ENCODE measurements at places on chromosomes 6 and 20. TPM values are rescaled to one million over a fixed set of nuclear protein-coding genes. Genes with fewer than 3 reads are reported as not detected.

GRCh38 chr20:55009066-55009465 is 533.7 kb downstream of the DOK5 start:
- no peak for DNase-seq

DNA sequence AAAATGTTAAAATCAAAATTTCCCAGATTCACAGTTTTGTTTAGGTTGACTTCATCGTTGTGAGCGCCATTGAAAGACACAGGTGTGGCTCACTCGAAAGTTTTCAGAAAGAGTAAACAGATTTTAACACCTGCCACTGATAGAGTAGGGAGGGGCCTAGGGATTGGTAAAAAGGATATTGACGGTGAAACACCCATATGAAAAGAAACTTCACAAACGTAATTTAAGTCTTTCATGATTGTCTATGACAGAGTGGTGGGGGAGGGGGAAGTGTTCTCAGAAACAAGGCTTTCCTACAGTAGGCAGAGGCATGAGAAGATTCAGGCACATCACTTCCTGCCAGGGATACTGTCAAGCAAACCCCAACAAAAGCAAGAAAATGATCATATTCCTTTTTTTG is 101.4 kb downstream of the PERP start:
- no peak for DNase-seq

DNA sequence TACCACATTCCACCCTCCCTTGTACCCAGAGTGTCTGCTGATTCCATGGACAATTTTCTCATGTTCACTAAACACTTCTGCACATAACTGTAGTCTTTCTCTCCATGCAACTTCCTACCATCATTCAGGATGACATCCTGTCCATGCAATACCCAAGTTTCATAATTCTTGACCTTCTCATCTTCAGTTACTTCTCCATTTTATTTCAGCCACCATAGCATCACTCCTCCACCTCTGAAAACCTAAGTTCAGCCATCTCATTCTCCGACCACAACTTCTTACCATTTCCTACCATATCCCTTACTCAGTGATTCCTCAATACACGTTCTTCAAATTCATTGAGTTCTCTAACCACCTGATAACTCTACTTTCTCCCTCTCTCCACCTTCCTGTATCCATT is 216.5 kb upstream of the TENT5A start:
- no peak for DNase-seq

- DNase-seq: no peak
Observed at GRCh38 chr6:106124437-106125430, 38.6 kb downstream of the PRDM1 start.

The CDSN gene
- not detected for total RNA-seq

GRCh38 chr20:14189794-14190402 is 147.5 kb downstream of the FLRT3 start:
- DNase-seq: no peak

GRCh38 chr20:19937218-19937617 is 79.9 kb upstream of the NAA20 start:
- DNase-seq: no peak

GRCh38 chr20:41330343-41330720 is 10.3 kb upstream of the LPIN3 start:
- DNase-seq: no peak

Measured in ascending aorta (tissue), 2 donors.